ENCODE measurements at places on chromosomes 1 and 21.

DNA sequence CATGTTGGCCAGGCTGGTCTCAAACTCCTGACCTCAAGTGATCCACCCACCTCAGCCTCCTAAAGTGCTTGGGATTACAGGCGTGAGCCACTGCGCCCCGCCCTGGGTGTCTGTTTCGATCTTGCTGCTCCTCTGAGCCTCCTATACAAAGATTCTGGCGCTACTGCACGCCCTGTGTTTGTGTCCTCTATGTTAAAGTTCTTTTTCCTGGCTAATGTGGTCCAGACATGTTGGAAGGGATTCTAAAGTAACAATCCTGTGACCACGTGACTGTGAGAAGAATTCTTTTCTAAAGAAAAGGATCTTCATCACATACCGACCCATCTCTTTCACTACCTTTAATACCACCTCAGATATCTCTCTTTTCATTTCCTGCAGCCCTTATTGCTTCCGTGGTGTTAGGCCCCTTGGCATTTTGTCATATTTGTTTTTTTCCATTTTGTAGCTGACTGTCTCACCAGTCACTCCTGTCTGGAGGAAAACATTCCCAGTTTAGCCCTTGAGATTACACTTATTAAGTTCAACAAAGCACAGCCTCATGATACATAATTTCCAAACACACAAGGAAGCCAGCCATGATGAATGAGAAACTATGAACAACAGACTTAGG, 27.2 kb upstream of the ENO1 start:
- DNase-seq: no peak

GRCh38 chr1:162690672-162691434, 58.6 kb downstream of the DDR2 start:
- DNase-seq: no peak

DNA sequence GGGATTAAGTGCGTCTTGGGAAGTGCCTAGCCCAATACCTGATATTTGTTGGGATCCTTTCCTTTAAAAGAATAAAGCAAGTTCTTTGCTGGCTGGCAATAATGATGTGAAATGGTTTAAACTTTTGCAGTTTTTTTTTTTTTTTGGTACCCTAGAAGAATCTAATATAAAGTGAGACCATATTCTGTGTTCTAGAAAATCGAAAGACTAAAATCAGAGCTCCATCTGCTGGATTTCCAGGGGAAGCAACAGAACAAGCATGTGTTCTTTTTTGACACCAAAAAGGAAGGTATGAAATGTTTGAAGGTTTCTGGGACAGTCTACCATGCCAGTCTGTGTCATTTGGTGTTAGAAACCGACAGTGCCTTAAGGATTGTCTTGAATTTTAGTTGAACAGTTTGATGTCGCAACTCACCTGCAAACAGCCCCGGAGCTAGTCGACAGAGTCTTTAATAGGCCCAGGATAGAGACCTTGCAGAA, 6.4 kb downstream of the UTP11 start:
- no peak for DNase-seq

DNA sequence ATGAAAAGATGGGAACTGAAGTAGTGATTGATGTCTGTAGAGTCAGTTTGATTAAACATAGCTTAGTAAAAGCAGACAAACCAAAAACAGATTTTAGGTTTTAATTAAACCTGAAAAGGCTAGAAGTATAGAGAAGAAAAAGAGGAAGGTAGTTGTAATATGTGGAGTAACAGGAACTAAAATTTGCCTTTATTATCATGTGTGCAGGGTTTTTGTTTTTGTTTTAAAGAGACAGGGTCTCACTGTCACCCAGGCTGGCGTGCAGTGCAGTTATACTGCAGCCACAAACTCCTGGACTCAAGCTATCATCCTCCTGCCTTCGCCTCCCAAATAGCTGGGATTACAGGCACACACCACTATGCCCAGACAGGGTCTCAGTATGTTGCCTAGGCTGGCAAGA, 6.0 kb downstream of the TOR1AIP1 start:
- DNase-seq: no peak

DNA sequence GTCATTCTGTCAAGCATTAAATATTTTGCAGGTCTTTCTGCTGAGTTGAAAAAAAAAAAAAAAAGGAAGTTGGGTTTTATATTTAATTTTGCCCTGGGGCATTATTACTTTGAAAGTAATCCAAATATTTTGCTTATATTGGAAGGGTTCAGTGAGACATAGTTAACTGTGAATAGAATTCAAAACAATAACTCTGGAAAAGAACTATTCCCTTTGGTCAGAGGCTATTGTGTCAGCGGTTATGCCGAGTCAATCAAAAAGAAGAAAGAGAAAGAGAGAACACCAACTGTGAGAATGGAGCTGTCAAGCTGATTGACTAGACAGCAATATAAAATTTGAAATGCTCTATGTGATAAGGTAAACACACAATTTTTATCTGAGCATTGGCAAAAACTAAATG, 761.7 kb downstream of the ADGRL2 start:
- no peak for DNase-seq

DNA sequence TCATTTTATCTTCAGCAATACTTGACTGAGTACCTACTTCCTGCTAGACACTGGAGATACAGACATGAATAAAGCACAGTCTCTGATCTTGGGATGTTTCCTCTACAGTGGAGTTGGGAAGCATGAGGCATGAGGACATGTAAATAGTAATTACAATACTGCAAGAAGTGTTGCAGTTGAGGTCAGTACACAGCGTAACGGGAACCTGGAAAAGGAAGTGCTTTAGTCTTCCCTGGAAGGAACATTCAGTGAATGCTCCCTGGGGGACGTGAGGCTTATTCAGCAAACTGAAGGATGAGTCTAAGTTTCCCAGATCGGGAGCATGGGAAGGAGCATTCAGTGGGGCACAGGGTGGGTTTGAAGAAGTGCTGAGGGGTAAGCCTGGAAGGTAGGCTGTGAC, 112.4 kb downstream of the PIK3R3 start:
- no peak for DNase-seq

DNA sequence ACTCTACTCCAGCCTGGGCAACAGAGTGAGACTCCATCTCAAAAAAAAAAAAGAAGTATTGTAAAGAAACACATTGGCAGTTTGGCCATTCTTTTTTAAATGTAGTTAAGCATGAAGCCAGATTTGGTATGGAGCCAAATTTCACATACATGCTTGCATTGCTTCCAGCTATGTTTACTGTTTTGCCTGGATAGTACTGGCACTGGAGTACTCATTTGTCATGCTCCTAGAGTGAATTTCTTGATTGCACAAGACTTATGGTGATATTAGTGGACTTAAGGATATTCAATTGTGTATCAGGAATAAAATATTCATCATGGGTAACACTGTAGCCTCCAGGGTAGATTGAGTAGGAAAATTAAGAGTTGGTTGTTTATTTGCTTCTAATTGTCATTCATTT, 24.5 kb upstream of the SLC9A1 start:
- DNase-seq: no peak
